ENCODE measurements at places on chromosomes 3 and 15. TPM values are rescaled to one million over a fixed set of nuclear protein-coding genes. Genes with fewer than 3 reads are reported as not detected.

The RLBP1 gene
- not detected for polyA plus RNA-seq

The SI gene
- not detected for polyA plus RNA-seq

The XYLB gene
- polyA plus RNA-seq = 1.4 TPM

The SNX33 gene
- 1.3 TPM for polyA plus RNA-seq

The GRAMD2A gene
- polyA plus RNA-seq = not detected

The PLSCR4 gene
- not detected for polyA plus RNA-seq

The FES gene
- 53.5 TPM for polyA plus RNA-seq

The EBLN2 gene
- 0.18 TPM for polyA plus RNA-seq

The RBP2 gene
- not detected for polyA plus RNA-seq

The GOLGA6B gene
- not detected for polyA plus RNA-seq

The CCR2 gene
- polyA plus RNA-seq = 10.8 TPM

The TRMT10C gene
- 27.5 TPM for polyA plus RNA-seq

The GADL1 gene
- polyA plus RNA-seq = not detected

The CACNA1D gene
- not detected for polyA plus RNA-seq

The TGM4 gene
- polyA plus RNA-seq = not detected

The CD200R1 gene
- polyA plus RNA-seq = 1.9 TPM

The LCTL gene
- not detected for polyA plus RNA-seq

The DIPK2A gene
- polyA plus RNA-seq = 15.8 TPM

The LIPC gene
- 2.8 TPM for polyA plus RNA-seq

The TMC3 gene
- not detected for polyA plus RNA-seq

The CCR9 gene
- not detected for polyA plus RNA-seq

The TMIE gene
- polyA plus RNA-seq = not detected

The ARHGEF26 gene
- 0.22 TPM for polyA plus RNA-seq

The ROPN1 gene
- not detected for polyA plus RNA-seq

The TGM5 gene
- polyA plus RNA-seq = not detected

The GOLGA8J gene
- 0.17 TPM for polyA plus RNA-seq

The PP2D1 gene
- polyA plus RNA-seq = 0.34 TPM

The ACTRT3 gene
- 0.42 TPM for polyA plus RNA-seq

The TM6SF1 gene
- polyA plus RNA-seq = 17.2 TPM

The MCTP2 gene
- polyA plus RNA-seq = 30.2 TPM

The GOLGA6D gene
- polyA plus RNA-seq = not detected

The BNC1 gene
- polyA plus RNA-seq = not detected

The SCN11A gene
- not detected for polyA plus RNA-seq

The SH3GL3 gene
- polyA plus RNA-seq = not detected

The ADIPOQ gene
- not detected for polyA plus RNA-seq

The TMEM212 gene
- not detected for polyA plus RNA-seq

The CHRFAM7A gene
- polyA plus RNA-seq = 3.2 TPM

The FAM98B gene
- polyA plus RNA-seq = 1.6 TPM

The C2CD4A gene
- polyA plus RNA-seq = not detected

The ZMAT3 gene
- 20.8 TPM for polyA plus RNA-seq

The HGD gene
- 1.2 TPM for polyA plus RNA-seq

The GYG1 gene
- 73.5 TPM for polyA plus RNA-seq

The SAXO2 gene
- 0.11 TPM for polyA plus RNA-seq

The CHDH gene
- not detected for polyA plus RNA-seq
